Activated CD4-positive, alpha-beta T cell treated with anti-CD3 and anti-CD28 coated beads for 24 hours (primary cell): ENCODE measurements at places on chromosomes 4 and X.

GRCh38 chrX:16839219-16839851 is 30.8 kb downstream of the RBBP7 start:
- DNase-seq, result no peak

DNA sequence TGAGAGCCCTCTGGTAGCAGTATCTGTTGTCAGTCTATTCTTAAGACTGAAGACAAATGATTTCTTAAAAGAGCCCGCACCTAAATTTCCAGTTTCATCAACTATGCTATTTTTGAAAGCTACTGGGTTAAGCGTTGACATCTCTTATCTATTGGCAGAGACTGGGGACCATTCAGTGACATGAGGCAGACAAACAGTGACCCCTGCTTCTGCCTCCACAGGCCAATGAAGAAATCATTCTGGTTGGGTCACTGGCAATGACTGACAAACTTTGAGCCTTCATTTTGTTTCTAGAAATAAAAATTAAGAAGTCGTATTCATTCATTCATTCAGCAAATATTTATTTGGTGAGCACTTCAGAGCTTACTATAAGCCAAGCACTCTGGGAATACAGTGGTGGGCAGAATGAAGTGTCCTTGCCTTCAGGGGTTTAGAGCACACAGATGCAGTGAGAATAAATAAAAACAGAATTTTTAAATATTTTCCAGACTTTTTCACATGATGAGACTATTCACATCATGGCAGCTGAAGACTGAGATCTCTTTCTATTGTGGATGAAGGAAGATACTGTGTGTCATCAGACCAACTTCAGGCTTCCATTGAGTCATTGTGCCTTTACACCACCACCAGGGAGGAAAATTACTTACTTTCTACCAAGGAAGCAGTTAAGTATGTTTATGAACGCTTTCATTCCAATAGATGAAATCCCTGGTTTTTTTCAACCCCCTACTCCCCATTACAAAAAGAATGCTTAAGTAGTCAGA is 36.0 kb downstream of the SORBS2 start:
- DNase-seq, result no peak

- no peak for DNase-seq
These were observed 19.5 kb downstream of the RELL1 start for GRCh38 chr4:37666625-37667071.

GRCh38 chrX:140712413-140713173 is 3.0 kb downstream of the LINC00632 start:
- no peak for DNase-seq

GRCh38 chr4:168787801-168788595 is 222.1 kb downstream of the CBR4 start:
- no peak for DNase-seq

DNA sequence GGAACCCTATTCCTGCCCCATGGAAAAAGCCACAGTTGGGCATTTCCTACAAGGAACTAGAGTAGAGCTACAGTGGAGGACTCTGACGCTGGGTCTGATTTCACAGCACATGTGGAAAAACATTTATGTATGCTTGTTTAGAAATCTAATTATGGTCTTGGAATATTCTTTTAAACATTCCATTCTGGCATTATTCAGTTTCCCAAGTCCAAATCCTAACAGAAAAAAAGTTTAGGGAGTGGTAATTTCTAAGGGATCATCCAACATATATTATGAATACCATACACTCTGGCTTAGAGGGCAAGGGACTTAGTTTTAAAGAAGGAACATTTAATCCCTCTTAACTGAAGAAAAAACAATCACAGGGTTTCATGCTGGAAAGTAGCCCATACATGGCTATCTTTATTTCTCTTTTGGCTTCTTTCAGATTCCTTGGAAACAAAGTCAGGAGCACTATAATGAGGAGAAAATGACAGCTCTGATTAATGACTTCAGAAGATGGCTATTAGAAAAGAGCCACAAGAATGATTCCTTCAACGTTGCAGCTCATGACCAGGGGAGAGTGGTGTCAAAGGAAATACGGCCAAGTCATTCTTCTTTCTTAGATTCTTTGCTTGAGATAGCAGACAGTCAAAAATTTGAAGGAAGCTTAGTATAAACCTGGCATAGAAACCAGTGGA is 56.1 kb downstream of the CNGA2 start:
- DNase-seq, result no peak

GRCh38 chr4:104811727-104812126 is 317.0 kb upstream of the CXXC4 start:
- no peak for DNase-seq

DNA sequence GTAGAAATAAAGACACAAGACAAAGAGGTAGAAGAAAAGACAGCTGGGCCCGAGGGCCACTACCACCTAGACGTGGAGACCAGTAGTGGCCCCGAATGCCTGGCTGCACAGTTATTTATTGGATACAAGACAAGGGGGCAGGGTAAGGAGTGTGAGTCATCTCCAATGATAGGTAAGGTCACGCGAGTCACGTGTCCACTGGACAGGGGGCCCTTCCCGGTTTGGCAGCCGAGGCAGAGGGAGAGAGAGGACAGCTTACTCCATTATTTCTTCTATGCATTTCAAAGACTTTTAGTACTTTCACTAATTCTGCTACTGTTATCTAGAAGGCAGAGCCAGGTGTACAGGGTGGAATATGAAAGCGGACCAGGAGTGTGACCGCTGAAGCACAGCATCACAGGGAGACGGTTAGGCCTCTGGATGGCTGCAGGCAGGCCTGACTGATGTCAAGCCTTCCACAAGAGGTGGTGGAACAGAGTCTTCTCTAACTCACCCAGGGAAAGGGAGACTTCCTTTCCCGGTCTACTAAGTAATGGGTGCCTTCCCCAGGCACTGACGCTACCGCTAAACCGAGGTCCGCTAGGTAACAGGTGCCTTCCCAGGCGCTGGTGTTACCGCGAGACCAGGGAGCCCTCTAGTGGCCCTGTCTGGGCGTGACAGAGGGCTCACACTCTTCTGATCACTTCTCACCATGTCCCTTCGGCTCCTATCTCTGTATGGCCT is 44.9 kb downstream of the ZBTB49 start:
- peak; percentile 55 for DNase-seq

DNA sequence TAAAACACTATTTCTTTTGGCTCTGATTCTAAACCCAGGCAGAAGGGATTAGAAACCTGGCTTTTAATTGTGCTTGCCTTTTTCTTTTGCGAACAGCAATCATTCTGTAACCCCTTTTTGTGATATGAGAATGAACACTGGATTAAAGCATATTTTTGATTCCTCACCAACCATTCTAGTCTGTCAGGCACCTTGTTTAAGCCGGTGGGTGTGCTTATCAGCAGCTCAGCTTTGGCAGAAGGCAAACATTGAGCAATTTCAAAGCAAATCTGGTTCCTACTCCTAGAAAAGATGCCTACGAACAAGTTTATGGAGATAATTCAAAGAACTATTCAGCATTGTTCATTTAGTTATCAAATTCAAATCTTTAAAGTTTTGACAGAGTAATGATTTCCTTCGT is 265.1 kb upstream of the FAM241A start:
- DNase-seq, result no peak

GRCh38 chr4:88275516-88275915 is 8.8 kb downstream of the PPM1K start:
- no peak for DNase-seq

DNA sequence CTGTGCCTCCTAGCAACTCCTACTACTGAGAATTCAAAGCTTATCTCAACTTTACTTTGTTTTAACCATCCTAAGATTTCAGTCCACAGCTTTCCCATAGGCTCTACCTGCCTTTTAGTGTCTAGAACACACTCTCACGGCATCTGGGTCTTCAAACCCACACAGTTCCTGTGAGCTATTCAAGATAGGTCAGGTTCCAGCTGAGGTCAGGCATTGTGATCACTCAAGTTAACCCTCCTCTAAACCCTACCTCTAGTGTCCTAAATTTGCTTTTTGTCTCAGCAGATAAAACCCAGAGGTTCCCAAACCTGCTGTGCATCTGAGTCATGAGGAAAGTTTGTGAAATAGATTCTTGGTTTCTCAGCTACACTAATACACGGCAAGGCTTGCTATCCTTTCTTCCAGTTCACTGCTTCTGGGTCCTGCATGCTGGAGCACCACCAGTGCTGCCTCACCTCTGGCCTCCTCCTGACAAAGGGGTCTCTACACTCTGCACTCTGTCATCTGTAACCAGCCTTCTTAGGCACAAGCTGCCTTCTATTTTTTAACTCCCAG is 324.6 kb upstream of the MAGEB2 start:
- DNase-seq, result no peak

DNA sequence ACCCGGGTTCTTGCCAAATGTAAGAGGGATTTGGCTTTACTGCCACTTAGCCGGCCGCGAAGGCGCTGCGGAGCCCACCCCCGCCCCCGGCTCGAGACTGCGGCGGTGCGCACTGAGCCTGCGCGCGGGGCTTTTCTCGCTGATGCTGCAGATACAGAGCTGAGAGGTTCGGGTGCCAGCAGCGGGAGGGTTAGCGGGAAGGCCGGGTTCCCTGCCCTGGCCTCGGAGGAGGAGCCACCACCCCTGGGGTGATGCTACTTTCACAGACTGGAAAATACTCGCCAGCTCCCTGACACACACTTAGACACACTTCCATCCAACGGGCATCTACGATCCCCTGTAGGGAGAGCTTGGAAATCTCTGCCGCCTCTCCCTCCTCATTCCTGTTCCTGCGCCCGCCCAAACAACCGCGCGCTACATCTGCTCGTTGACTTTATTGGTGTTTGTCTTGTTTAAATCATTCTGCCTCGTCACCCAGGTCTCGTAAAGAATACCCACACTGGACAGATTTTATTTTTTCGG is 2.1 kb upstream of the PCDH7 start:
- DNase-seq, result no peak

DNA sequence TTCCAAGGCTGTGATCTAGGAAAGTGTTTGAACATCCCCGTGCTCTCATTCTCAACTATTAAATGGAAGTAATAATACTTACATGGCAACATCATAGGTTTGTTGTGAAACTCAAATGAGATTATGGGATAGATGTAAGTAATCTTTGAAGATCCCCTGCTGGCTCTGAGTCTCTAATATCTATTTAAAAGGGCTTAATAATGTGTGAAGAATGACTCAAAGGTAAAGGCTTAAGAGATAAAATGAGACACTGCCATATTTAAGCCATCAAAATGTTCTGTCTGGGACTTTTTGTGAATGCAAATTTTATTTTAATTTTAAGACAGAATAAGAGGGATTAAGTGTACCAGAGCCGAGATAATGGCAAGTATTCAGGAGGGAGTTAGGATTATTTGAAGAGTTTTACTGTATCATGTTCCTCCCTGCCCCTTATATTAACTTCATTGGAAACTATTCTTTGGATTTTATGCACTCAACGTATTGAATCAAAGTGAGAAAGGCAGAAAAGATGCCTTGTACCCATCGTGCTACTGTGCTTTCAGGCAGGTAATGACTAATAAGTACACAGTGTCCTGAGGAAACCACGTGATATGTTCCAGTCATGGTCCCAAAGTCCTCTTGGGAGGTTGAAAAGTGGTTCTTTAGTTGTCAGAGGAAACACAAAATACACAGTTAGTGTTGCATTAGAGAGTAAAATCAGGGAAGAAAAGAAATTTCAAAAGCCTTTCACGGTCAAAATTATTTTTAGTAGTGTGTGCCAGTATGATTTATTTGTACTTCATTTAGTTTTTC is 192.4 kb downstream of the RBM46 start:
- DNase-seq, result no peak

GRCh38 chrX:148542481-148543255 is 42.3 kb downstream of the AFF2 start:
- DNase-seq, result no peak

DNA sequence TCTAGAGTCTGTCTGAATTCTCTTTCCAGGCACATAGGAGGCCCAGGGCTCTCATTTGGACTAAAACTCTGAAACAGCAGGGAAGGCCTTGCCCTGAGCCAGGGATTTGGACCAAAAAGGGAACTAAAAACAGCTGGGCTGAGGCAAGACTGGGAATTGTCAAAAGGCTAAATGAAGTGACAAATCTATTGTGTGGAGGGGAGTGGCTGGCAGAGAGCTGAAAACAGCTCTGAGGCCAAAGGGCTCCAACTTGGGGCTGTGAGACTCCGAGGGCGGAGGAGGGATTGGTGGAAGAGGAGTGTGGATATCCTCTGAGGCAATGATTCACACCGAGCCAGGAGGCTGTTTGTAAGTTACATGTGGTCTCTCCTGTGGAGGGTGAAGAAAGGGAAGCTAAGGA is 63.2 kb downstream of the PHEX start:
- no peak for DNase-seq

DNA sequence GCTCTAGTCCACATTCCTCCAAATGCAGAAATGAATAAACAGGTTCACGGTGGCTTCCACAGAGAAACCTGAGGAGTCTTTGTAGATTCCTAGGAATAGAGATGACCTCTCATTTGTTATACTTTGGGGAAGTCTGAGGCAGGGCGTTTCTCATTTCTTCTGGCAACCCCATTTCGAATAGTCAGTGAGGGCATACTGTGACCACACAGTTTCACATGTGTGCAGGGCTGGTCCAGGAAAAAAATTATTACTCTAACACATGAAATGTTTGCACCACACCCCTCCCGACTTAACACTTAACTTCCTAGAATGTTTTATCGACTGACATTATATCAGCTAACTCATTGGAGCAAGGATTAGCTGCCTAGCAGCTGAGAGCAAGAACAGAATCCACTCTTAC is 12.0 kb downstream of the FRMD7 start:
- DNase-seq, result no peak

- no peak for DNase-seq
These were observed 62.9 kb downstream of the GEMIN8 start for GRCh38 chrX:13966793-13967125.

- no peak for DNase-seq
These were observed 23.7 kb upstream of the LRAT start for GRCh38 chr4:154720123-154720522.

DNA sequence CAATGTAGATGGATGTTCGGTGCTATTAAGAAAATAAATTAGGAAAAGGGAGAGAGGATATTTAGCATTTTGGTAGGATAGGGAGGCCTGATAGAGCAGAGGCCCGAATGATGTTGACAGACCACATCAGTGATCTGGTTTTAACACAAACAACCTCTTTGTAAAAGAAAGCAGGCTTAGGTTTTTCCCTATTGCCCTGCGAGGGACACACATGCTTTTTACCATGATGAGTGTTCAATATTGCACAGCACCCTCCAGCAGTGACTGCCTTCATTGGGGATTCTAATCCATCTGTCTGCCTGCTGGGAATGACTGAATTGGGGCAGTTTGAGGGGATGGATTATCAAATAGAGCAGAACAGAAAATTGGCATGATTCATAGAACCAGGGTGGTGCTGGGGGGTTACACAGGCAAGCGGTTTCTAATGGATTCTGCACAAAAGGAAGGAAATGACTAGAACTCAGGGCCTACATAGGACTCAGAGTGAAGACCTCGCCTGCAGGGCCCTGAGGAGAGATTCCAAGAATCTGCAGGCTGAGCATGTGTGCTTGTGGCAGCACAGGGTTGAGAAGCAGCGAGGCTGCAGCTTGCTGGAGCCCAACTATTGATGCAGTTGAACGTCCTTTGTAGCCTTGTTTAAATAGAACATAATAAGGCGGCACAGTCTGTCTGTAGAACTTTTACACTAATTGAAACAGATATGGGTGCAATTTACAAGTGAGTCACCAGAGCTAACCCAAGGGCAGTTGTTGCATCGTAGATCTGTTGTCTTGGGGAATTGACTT is 58.0 kb downstream of the RHOH start:
- DNase-seq, result no peak
